Activated CD4-positive, alpha-beta T cell treated with anti-CD3 and anti-CD28 coated beads, Interleukin-2, amount 50 U/mL, for 16 hours (primary cell): ENCODE measurements at places on chromosomes 5 and 9.

GRCh38 chr9:134192951-134193731 is 28.8 kb upstream of the RNU6ATAC start:
- DNase-seq, result no peak

DNA sequence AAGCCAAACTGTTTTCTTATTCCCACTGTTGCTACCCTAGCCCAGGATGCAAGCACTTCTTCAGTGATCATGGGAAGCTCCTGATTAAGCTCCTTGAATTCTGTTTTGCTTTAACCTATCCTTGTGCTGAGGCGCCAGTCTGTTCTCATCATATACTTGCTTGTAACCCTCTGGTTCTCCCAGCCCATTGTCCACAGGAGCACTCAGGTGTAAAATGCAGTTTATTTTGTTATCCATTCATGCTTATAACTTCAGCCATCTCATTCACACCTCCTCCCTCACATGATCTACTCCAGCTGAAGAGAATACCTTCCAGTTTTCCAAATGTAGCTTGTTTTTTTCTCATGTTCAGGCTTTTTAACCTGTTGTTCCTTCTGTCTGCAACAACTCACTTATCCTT is 402.1 kb upstream of the BRINP1 start:
- DNase-seq, result no peak

DNA sequence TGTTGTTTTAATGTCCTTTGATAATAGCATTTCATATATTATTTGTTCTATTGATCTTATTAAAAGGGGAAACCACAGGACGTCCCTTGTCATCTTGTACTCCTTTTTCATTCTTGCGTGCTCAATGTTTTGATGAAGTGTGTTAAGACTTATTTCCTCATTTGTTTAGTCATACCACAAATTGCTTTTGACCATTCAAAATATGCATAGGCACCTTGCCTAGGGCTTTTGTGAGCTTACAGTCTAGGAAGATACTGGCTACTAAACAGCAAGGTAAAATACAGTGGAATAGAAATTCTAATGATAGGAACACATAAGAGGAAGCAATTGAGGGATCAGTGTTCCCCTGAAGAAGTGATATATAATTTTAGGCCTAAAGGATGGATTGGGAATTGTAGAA is 190.3 kb downstream of the WDR70 start:
- DNase-seq, result no peak

DNA sequence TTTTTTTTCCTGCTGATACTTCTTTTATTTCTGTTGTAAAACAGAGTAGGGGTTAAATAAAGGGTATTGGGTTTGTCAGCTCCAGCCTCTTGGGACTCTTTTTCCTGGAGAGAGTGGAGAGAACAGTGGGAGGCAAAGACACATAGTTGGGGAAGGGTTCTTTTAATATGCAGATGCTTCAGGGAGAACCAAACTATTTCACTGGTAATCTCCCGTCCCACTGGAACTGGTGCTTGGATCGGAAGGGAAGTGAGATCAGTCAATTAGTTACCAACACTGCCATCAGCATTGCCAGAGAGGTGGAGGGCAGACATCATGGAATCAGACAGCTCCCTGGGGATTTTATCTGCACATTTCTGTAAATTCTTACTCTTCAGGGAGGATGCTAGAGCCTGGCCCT is 47.6 kb upstream of the ELOVL7 start:
- no peak for DNase-seq

- no peak for DNase-seq
Observed at GRCh38 chr5:112310746-112311145, 108.3 kb downstream of the EPB41L4A start.

GRCh38 chr5:56812110-56812509 is 3.2 kb upstream of the MAP3K1 start:
- DNase-seq, result no peak

GRCh38 chr9:35415402-35416097 is 74.4 kb upstream of the RUSC2 start:
- no peak for DNase-seq

DNA sequence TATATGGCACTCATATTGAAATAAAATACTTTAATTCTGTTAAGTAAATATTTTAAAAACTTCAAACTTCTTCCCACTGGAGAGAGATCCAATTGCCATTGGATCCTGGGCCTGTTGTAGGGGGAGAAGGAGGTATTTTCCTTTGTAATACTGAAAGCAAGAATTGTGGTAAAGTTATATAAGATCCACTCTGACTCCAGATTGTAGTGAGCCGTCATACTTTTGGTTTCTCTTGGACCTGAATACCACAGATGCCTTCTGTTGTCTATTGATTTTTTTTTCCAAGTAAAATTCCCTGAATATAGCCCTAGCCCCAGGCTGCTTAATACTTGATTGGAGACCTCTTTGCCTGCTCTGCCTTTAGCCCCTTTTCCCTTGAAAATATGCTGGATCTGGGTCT is 86.9 kb downstream of the ATG10 start:
- DNase-seq, result no peak

- no peak for DNase-seq
Observed at GRCh38 chr5:144468571-144468970, 297.9 kb downstream of the KCTD16 start.
